AG10803 (cell line): ENCODE measurements at places on chromosomes 6 and 20.

DNA sequence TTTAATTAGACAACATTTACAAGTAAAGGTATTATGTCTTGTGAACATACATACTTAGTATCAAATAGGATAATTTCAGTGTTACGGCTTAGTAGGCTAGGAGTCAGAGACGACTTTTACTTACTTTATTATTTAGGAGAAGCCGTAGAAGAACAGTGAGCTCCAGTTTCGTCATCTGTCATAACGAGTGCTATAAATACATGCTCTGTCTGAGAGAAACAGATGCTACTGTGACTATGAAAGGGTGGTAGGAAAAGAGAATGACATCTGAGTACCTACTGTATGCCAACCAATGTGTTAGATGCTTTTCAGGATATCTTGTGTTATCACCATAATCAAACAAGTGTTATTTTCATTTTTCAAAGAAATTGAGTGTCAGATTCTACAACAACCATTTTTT, 119.0 kb downstream of the EYA4 start:
- no peak for DNase-seq

- DNase-seq: peak; percentile 42
These were observed 59.2 kb downstream of the POPDC3 start for GRCh38 chr6:105120570-105120969.

DNA sequence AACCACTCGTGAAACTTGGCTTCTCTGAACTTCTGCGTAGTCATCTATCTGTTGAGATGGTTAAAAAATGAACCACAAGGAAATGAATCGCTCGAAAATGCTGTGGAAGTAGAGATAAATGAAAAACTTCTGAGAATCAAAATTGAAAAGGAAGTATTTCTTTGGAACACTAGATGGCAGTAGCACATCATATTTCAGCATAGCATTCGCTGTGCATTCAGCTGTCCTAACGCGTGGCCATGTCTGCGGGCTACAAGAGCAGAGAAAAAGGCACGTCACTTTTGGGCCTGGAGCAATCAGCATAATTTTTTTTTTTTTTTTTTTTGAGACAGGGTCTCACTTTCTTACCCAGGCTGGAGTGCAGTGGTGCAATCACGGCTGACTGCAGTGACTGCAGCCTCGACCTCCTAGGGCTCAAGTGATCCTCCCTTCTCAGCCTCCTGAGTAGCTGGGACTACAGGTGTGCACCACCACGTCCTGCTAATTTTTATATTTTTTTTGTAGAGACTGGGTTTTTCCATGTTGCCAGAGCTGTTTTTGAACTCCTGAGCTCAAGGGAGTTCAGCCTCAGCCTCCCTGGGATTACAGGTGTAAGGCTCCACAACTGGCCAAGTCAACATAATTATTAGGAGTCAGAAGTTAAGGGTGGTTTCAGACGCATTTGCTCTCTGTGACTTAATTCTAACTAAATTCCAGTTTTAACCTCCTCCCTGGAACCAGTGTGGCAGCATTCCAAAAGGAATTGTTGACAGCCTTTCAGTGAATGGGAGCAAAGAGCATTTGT, 8.8 kb upstream of the PERP start:
- peak; percentile 67 for DNase-seq

DNA sequence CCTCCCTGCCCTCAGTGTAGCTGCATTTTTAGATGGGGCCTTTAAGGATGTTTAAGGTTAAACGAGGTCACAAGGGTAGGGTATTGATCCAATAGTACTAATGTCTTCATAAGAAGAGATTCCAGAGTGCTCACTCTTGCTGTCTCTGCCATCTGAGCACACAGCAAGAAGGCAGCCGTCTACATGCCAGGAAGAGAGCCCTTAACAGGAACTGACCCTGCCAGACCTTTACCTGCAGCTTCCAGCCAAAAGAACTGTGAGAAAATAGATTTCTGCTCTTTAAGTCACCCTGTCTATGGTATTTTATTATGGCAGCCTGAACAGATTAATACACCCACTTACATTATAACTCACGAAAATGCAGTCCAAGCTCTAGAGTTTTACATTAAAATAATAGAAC, 685.3 kb upstream of the MARCKS start:
- no peak for DNase-seq

DNA sequence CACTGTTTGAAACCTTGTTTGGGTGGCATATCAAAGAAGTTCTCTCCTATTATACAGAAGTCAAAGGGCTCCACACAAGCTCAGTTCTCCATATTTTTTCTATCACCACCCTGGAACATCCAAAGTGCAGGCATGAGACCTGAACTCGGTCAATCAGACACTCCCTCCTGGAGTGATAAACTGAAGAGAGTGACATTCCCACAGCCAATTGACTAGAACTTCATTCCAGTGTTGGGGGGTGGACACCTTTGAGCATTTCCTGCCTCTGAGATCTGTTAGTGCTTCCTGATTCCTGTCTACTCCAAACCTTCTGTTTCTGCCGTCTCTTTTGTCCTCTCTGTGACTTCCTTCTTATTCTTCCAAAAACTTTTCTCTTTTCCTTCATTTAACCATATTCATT, 220.7 kb upstream of the NOX3 start:
- DNase-seq: no peak

GRCh38 chr6:22308939-22309338, 12.1 kb upstream of the PRL start:
- DNase-seq: no peak

GRCh38 chr20:21559305-21559704, 45.4 kb upstream of the NKX2-2 start:
- no peak for DNase-seq

DNA sequence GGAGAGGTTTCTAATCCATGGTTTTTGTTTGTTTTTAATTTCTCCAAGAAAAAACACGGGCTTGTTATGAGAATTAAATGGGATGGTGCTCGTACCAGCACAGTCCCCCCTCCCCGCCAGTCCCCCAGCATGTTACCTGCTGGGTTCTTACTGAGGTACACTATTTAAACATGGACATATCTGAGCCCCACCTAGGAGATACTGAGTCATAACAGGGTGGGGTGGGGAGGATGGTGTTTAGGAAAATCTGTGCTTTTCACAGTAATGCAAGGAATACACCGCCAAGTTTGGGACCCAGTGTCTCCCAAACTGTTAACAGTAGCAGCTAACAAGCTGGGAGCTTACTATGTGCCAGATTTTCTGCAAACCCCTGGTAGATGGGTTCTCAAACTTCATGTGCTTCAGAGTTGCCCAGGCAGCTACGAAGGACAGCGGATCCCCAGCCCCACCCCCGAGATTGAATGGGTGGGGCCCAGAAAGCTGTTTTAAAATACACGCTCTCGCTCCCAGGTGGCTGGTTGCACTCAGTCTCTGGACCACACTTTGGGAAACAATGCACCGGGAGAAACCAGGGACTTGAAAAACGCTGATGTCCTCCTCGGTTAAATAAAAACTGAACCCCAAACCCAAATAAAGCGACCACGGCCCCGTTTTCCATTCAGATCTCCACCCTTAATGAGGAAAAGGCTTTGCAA, 995 bp downstream of the ZFP64 start:
- peak; percentile 20 for DNase-seq

DNA sequence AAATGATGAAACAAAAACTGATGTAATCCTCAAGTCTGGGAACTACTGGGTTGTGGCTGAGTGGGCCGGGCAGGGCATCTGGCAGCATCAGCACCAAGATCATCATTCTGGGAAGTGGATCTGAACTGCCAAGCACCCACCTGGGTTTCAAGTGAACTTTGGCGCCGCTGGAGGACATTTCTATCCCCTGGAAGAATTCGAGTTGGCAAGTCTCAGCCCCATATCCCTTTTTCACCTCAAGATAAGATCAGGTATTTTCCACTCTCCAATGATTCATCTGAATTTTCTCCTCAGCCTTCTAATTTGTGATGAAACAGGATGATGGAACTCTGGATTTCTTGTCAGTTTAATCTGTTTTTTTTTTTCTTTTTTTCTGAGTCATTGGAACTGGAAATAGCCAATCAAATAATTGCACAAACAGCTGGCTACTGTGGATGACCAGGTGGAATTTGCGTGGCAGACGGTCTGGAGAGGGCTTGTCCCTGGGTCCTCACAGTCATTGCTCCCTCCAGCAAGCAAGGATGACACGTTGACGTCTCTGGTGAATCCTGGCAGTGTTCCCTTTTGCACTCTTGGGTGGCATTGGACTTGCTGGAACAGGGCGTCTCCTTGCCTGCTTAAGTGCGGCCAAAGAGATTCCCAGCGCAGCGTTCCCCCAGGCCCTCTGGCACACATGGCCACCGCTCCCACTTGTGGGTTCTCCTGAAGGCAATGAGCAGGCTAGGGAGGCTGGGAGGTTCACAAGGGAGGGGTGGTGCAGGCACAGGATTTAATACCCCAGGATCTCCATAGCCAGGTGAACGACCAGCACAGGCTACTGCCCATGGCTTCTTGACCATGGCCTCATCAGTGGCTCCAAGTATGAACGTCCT, 80.4 kb downstream of the DHX35 start:
- DNase-seq: peak; percentile 33

- no peak for DNase-seq
These were observed 21.8 kb downstream of the PARD6B start for GRCh38 chr20:50753152-50753551.

DNA sequence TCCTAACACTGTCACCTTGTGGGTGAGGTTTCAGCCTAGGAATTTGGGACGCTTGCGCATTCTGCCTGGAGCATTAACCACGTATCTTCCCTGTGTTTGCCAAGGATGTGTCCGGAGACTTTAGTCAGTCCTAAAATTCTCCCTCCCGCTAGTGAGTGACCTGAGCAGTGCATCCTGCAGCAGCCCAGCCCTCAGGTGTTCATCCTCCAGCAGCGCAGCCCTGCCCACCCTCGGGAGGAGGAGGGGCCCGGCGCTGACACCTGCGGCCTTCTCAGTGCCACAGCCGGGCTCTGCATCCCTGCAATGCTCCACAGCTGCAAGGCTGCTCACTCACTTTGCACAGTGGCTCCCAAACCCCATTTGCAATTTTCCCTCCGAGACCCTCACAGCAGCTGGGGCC, 79.5 kb downstream of the ERMARD start:
- DNase-seq: no peak

DNA sequence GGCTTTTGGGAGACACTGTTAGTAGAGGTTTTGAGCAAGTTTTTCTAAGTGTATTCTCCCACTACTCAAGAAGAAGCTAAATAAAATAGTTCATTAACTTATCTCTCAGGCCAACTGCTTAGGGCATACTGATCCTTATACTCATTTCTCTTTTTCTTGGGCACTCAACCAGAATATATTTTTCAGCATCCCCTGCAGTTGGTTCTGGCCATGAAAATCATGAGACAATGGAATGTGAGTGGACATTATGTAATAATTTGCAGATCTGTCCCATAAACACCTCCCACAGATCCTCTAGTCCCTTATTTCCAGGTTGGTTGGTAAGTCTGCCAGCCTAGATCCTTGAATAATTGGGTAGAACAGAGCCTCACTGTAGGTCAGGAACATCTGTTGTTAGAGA, 136.7 kb downstream of the AIG1 start:
- peak; percentile 56 for DNase-seq

DNA sequence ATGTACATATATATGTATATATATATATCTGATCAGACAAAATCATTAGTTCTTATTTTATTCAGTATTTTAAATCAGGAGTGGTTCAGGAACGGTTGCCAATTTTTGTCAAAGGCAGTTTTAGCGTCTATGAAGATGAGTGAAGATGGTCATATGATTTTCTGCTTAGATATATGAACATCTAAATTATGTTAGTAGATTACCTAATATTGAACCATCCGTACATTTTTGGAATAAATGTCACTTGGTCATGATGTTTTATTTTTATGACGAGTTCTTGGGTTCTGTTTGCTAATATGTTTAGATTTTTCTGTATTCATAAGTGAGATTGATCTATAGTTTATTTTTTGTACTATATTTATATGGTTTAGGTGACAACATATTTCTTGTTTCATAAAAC, 3.3 kb downstream of the TMEM244 start:
- DNase-seq: no peak

DNA sequence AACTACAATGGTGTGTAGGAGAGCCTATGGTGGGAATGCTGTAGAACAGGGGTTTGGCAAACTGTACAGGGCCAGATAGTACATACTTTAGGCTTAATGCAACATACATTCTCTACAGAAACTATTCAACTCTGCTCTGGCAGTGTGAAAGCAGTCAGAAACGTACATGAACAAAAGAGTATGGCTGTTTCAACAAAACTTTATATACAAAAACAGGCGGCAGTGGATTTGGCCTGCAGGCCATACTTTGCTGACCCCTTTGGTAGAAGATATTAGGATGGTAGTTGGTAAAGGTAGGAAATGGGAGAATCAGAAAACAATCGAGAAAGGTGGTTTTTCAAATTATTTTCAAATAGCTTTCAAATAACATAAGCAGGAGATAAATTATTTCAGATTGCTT, 24.8 kb downstream of the FUCA2 start:
- no peak for DNase-seq

GRCh38 chr6:147486683-147487082, 21.8 kb upstream of the SAMD5 start:
- DNase-seq: no peak

- DNase-seq: no peak
These were observed 40.1 kb upstream of the SIRPA start for GRCh38 chr20:1855109-1855508.
